ENCODE measurements at places on chromosomes 5 and 9.

GRCh38 chr5:54476682-54477081 is 21.2 kb downstream of the HSPB3 start:
- no peak for DNase-seq

DNA sequence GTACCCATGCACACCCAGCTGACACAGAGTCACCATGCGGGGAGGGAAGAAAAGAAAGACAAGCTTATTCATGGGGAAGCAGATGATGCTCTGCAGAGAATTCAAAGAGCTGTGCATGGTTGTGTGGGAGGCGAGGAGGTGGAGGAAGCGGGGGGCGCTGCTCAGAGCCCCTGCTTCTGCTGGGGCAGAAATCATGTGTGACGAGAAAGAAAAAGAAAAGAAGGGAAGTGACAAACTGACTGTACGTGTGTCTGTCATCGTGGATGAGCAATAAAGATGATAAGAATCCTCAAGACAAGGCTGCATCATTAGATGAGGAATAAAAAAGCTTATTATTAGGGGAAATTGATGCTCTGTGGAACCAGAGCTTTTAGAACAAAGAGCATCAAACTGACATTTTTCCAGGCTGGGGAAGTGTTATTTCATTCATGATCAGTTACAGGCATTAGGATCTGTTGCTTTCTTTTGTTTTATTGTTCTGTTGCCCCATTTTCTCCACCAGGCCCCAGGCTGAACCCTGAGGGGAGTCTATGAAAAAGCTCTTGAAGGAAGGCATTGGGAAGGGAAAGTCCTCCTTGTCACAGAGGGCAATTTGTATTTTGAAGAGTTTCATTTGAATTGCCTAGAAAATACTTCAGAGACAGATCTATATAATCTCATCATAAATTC is 20.3 kb upstream of the SH3RF2 start:
- DNase-seq: no peak

DNA sequence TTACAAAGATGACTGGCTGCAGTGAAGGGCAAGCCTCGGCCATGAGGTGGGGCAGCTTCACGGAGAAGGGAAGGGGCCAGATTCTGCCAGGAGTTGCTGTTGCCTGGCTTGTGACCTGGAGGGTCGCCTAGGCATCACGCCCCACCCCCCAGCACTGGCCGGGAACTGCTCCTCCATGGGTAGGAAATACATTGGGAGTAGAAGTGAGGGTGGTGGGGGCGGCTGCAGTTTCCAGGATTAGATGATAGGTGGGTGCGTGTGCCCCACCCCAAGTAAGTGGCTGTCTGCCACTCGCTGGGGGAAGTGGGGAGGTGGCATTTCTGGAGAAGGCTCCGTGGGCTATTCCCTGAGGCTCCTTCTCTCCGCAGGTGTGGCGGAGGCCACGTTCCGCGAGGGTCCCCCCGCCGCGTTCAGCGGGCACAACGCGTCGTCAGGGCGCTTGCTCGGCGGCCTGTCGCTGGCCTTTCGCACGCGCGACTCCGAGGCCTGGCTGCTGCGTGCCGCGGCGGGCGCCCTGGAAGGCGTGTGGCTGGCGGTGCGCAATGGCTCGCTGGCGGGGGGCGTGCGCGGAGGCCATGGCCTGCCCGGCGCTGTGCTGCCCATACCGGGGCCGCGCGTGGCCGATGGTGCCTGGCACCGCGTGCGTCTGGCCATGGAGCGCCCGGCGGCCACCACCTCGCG is 16.9 kb downstream of the CRB2 start:
- DNase-seq: no peak

GRCh38 chr5:180914646-180915045 is 15.7 kb downstream of the BTNL8 start:
- no peak for DNase-seq

GRCh38 chr5:41510176-41510831 is at the start of gene PLCXD3:
Gene PLCXD3 (minus strand): TSS chr5:41510601. CDS start chr5:41510526, 75 bp downstream.
- DNase-seq: peak; percentile 72

DNA sequence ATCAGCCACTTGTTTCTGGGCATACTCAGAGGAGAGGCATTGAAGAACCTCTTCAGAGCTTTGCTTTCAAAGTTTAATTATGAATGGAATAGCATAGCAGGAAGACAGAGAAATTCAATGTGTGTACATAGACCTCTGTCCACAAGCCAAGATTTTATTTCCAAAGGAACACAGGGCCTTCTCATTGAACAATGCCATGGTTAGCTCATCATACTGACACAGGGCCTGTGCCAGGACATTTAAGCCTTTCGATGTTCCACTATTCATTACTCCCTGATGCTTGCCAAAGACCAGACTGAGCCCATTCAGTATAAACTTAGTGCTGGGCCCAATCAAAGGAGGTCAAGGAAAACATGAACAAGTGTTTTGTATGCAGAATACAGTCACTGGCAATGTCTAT is 280.8 kb downstream of the FBXL17 start:
- no peak for DNase-seq

- no peak for DNase-seq
Measured at GRCh38 chr5:93585041-93585766, 2.2 kb downstream of the NR2F1 start.

- peak; percentile 80 for DNase-seq
Measured at GRCh38 chr5:65076251-65076869, 307.6 kb downstream of the CWC27 start.

DNA sequence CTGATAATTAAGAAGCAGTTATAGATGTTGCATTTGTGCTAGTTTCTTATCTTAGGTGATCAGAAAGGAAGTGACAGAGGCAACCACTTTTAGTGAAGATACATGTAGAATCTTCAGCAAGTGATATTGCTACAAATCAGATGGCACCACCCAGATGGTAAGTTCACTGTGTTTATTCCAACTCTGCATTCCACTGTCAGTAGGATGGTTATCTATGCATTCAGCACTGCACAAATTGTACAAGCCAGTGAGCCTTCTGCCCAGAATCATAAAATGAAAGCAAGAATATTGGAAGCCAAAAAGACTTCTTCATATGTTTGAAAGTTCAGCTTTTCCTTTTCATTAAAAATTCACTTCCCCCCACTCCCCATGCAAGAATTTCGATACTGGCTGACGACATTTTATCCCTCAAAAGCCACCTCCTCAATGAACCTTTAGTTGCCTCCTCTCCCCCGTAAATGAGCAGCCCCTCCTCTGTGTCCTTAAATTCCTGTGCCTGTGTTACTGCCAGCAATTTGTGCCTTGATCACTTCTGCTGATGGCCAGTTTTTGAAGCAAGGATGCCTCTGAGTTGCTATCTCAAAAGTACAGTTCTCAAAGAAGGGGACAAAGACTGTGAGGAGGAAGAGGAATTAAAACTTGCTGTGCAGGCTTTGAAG is 91.6 kb downstream of the ZSWIM6 start:
- DNase-seq: peak; percentile 61

- DNase-seq: no peak
Measured at GRCh38 chr5:25489834-25490538, 845.2 kb upstream of the CDH10 start.

GRCh38 chr5:8355981-8356380 is 487.0 kb downstream of the MTRR start:
- no peak for DNase-seq

- no peak for DNase-seq
Measured at GRCh38 chr5:80764786-80765185, 110.0 kb upstream of the DHFR start.

GRCh38 chr5:76521240-76521758 is 101.9 kb downstream of the F2RL2 start:
- DNase-seq: no peak

GRCh38 chr5:88675708-88676636 is 207.0 kb downstream of the MEF2C start:
- peak; percentile 79 for DNase-seq

DNA sequence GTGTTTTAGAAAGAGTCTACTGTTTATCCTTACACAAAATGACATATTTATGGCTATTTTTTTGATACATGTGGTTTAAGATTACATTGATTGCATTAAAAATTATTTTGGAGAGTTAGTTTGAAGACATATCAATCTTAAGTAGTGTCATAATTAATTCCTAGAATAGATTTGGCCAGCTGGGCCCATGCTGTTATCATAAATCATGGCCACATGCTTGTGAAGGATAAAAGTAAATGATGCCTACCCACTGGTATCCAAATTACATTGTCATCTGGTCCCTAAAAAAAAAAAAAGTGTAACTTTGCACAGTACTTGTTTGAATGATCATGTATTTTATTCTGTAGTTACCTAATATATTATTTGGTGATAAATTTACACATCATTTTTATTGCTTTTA is 96.9 kb downstream of the PARP8 start:
- DNase-seq: no peak

DNA sequence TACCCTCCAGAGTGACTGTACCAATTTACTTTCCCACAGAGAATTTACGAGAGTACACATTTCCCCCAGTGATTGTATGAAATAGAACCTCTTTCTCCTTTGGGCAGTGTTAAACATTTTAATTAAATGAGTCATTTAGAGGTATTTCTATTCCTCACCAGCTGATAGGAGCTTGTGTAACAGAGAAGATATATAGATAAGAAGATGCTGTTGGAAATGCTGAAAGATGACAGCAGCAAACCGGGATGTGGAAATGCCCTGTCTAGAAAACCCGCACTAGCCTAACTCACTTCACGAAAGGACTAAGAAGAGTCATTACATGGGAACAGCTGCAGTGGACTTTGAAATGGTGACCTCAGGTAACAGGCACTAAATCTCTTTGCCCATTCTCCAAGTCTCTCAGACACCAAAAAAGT is 68.3 kb downstream of the LPAR1 start:
- no peak for DNase-seq

DNA sequence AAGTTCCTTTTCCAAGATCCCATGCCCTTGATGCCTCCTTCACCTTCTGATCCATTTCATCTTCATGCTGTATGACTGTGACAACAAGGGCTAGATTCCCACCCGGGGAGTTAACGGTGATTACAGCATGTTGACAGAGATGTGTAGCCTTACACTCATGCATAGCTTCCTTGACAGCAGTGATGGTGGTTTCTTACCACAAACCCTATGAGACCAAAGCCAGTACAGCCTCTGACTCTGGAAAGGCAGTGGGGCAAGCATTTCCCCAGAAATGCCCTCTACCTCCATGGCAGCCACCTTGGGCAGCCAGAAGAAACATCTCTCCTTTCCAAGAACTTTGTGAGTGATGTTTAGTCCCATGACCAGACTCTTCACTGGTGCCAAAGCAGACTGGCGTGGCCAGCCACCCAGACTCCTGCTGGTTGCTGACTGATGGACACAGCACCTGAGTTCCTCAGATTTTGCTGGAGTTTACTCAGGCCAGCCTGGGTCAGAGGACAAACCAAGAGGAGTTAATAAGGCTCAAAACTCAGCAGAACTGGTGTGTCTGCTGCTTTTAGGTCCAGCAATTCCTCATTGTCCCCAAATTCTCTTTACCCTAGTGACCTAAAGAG is 199.7 kb upstream of the SLC27A6 start:
- DNase-seq: no peak

- DNase-seq: no peak
Measured at GRCh38 chr5:12013351-12013750, 109.1 kb upstream of the CTNND2 start.

GRCh38 chr5:158051036-158051435 is 192.1 kb upstream of the CLINT1 start:
- DNase-seq: no peak

GRCh38 chr9:131963072-131964030 is 116.3 kb downstream of the MED27 start:
- no peak for DNase-seq

DNA sequence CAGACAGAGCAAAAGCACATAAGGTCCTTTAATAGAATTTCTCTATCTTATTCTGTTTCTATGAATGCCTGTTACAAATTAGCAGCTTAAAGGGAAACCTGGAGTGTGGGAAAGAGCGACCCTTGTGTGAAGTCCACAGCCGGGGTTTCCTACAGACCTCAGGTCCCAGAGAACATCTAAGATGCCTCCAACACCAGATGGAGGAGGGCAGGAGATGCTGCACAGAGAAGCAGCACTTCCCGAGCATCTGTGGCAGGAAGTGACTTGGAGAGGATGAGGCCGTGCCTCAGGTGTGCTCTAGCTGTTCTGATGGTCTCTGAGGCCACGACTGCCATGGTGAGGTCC is 26.8 kb downstream of the IRF1 start:
- no peak for DNase-seq

DNA sequence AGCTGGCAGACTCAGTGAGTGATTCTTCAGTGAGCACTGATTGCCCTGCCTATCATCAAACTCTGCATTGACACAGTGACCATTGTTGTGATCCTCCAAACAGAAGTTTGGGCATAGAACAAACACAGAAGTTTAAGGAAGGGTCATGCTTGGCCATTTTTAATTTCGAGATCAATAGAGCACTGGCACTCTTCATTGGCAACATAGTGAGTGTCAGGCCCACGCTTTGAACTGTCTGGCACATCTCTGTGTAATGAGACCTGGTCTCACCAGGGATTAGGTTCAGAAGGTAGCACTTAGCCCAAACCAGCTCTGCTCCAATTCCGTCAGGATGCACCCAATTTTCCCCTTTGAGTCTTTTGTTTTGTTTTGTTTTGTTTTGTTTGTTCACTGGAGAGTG is 127.1 kb upstream of the MOCS2 start:
- DNase-seq: no peak

DNA sequence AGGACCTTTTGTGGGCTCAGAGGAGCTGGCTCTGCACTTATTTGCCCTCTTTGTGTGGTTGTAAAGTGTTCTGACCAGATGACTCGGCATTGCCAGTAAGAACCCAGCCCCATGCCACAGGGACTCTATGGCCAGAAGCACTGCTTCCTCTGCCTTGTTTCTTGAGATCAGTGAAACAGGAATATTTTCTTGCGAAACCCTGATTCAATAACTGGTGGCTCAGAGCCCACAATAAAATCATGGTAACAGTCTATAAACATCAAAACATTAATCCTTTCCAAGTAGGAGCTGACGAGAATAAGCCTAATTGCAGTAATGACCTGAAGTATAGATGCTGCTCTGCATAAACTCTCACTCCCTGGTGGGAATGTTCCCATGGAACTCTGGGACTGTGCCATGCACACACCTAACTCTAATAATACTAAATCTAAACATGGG is 344.3 kb downstream of the ZNF608 start:
- DNase-seq: peak; percentile 76

DNA sequence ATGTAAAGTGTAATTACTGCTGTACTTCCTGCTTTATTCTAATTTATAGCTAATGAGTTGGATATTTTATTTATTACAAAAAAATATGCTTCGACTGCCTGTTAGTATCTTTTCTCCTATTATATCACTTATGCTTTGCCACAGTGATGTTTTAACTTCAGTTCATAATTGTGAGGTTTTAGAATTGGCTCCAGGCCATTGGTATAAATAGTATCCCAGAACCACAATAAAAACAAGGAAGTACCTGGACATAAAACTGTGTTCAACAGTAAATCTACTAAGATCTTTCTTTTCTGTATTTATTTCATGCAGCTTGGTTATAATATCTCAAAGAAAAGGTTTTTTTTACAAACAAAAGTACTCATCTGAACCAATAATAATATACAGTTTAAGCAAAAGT is 354.3 kb upstream of the CDH9 start:
- DNase-seq: no peak

- DNase-seq: peak; percentile 68
Measured at GRCh38 chr5:129973716-129974426, 69.6 kb downstream of the CHSY3 start.

GRCh38 chr5:172637110-172637580 is 3.9 kb upstream of the NEURL1B start:
- DNase-seq: peak; percentile 38

DNA sequence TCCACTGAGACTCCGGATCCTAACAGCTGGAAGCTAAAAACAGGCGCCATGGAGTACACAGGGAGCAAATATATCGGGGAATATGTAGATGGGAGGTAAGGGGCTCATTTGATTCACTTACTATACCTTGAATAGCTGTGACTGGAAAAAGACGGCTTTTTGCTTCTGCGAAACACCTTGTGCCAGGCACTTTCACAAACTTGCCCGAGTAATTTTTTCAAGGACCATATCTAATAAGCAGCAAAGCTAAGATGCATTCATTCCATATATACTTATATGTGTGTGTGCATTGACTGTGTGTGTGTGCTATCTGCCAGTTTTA is 178 bp downstream of the MORN5 start:
- no peak for DNase-seq

Measured in islet precursor cell (in vitro differentiated cells).